ENCODE measurements at places on chromosomes 3 and 15. TPM values are rescaled to one million over a fixed set of nuclear protein-coding genes. Genes with fewer than 3 reads are reported as not detected.

The UQCRC1 gene
- 207 TPM for total RNA-seq

- DNase-seq, result no peak
Observed at GRCh38 chr3:80676866-80677265, 909.1 kb upstream of the ROBO1 start.

- DNase-seq, result no peak
Observed at GRCh38 chr3:41148901-41149300, 50.4 kb upstream of the CTNNB1 start.

- DNase-seq, result peak; percentile 98
Observed at GRCh38 chr3:183635431-183636220, at the start of gene KLHL24. Gene KLHL24 (plus strand): TSS chr3:183635623. CDS start chr3:183650357, 14,734 bp downstream.

DNA sequence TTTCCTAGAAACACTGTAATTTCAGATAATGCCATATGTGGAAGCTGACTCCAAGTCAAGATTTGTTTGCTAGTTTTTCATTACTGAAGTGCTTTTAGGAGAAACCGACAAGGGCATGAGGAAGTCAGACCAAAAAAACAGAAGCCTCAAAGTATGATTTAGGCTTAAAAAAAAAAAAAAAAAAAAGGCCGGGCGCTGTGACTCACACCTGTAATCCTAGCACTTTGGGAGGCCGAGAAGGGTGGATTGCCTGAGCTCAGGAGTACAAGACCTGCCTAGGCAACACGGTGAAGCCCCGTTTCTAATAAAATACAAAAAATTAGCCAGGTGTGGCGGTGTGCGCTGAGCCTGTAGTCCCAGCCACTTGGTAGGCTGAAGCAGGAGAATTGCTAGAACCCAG, 11.6 kb downstream of the RPL15 start:
- peak; percentile 79 for DNase-seq

- no peak for DNase-seq
Observed at GRCh38 chr3:67699882-67700281, 45.5 kb upstream of the SUCLG2 start.

DNA sequence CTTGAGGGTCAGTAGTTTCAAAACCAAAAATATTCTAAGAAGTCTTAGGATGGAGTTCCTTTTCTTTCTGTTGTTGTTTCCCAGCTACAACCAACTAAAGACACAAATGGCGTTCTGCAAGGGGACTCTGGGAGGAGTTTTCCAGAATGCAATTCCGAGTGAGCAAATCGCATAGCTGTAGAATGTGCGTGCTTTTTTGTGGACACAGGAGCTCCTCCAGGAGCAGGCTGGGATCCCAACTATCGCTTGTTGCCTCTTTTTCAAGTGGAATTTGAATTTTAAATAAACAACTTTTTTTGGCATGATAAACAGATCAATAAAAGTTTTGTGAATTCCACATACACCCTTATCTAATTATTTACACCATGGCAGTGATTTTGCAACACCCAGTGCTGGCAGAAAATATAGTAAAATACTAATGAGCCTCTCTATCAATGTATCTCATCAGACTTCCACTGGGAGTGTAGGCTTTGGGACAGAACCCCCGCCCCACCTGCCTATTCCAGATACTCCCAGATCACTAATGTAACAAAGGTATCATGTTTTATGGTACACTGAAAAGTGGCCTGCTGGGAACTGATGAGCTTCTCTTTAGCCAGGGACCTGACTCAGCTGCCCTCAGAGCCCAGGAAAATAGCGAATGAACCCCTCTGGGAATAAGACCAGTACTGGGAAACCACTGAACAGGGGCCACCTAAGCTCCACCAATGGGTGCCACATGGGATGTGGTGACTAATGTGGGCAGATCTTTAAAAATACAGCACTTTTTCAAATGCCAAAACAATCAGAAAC, 66.4 kb downstream of the LMCD1 start:
- DNase-seq, result no peak

Data from kidney (tissue), 22 donors.